Aorta (tissue), 5 donors: ENCODE measurements at places on chromosomes 7 and 10. TPM values are rescaled to one million over a fixed set of nuclear protein-coding genes. Genes with fewer than 3 reads are reported as not detected.

Gene C1QL3
- total RNA-seq = not detected

DNA sequence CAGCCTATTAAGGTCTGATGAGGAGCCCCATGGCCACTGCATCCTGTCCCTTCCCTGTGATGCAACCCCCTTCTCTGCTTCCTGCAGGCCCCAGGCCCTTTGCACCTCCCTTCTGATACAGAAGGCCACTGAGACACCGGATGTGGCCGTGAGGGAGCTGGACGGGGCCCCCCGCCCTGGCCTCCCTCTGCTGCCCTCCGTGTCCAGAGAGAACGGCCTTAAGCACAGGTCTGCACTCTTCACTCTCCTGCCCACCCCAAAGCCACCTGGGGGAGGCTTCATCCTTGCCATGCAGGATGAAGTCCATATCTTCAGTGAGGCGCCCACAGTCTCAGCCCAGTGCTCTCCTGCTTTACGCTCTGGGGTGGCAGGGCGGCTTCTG lies 86.9 kb upstream of the GNA12 start:
- peak; percentile 21 for DNase-seq

Gene WIPF3
- total RNA-seq = 2.1 TPM

Gene NANOS1
- 1.4 TPM for total RNA-seq

- DNase-seq = no peak
Measured at GRCh38 chr10:70926226-70927000, 38.0 kb upstream of the PCBD1 start.

- no peak for DNase-seq
Measured at GRCh38 chr7:91875851-91876250, 4.7 kb downstream of the MTERF1 start.

Gene C7orf57
- total RNA-seq = not detected

Gene PDLIM1
- total RNA-seq = 243 TPM

Gene OR2A42
- total RNA-seq = not detected

Gene EPHA1
- total RNA-seq = 0.21 TPM

GRCh38 chr7:128727239-128727638 lies 11.9 kb upstream of the CALU start:
- no peak for DNase-seq

- peak; percentile 87 for DNase-seq
Measured at GRCh38 chr7:29189743-29190201, 4.8 kb upstream of the CHN2 start.

Gene STEAP1B
- 5.1 TPM for total RNA-seq

Gene TMEM270
- not detected for total RNA-seq

DNA sequence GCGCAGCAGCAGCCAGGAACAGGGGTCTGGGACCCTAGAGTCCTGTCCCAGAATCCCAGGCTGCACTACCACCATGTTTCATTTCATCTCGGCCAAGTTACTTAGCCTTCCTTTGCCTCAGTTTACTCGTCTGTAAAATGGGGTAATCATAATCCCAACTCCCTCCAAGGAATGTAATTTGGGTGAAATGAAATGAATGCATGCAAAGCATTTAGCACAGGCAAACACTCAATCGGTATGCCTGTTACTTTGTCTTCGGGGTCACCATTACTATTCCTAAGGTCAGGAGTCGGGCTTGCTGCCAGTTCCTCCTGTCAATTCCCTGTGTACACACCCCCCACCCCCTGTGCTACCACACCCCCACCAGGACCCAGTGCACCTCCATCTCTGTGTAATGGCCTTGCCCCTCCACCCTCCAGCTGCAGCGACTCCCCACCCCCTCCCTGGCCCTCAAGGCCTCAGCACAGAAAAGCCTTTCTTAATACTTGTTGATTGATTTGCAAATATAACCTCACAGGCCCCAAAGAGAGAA lies 1.7 kb downstream of the TNS3 start:
- DNase-seq = no peak

DNA sequence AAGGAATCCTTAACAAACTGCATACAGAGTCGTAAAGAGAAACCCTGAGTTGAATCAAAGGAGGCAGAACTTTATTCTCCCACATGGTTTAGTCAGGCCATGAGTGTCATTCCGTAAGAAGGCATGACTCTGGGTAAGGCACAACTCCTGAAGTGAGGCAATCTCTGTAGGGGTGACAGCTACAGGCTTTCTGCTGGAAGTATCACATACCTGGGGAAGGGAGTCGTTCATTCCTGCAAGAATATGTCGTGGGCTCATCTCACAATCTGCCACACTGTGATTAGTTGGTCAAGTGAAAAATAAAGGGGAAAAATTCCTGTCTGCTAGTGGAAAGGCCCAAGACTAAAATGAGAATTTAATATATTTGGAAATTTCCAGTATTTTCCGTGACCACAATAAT lies 392.6 kb downstream of the POM121L12 start:
- no peak for DNase-seq

- DNase-seq = no peak
Measured at GRCh38 chr7:82685214-82685613, 241.6 kb upstream of the CACNA2D1 start.

Gene SPDYE3
- not detected for total RNA-seq

Gene COL26A1
- total RNA-seq = not detected

GRCh38 chr7:150685219-150686029 lies at the start of gene GIMAP2:
GIMAP2 (plus strand) TSS chr7:150685706; CDS start chr7:150687060, 1,354 bp downstream.
- DNase-seq = no peak

DNA sequence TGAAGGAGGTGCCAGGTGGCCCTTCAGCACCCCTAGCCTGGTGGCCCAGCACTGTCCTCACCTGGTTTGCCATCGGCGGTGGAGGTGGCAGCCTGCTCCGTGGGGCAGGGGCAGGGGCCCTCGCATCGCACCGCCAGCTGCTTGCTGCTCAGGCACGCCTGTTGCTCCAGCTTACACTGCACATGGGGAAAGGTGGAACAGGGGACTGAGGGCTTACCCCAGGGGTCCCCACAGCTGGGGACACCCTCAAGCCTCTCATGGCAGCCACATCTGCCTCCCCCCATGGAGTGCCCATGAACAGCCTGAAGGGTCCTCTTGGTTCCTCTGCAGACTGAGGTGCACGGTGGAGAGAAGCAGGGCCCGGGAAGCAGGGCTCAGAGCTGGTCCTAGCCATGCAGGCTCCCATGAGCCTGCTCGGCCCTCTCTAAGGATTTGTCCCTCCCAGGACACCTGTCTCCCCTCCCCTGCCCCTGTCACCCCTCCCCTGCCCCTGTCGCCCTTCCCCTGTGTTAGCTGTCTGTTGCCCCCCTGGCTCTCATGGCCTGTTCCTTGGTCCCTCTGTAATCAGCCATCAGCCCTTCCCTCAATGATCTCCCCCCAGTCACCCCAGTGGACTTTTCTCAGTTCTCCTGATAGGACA lies 20.1 kb downstream of the SPOCK2 start:
- no peak for DNase-seq

- no peak for DNase-seq
Measured at GRCh38 chr10:89351412-89351779, 23.6 kb downstream of the IFIT3 start.

DNA sequence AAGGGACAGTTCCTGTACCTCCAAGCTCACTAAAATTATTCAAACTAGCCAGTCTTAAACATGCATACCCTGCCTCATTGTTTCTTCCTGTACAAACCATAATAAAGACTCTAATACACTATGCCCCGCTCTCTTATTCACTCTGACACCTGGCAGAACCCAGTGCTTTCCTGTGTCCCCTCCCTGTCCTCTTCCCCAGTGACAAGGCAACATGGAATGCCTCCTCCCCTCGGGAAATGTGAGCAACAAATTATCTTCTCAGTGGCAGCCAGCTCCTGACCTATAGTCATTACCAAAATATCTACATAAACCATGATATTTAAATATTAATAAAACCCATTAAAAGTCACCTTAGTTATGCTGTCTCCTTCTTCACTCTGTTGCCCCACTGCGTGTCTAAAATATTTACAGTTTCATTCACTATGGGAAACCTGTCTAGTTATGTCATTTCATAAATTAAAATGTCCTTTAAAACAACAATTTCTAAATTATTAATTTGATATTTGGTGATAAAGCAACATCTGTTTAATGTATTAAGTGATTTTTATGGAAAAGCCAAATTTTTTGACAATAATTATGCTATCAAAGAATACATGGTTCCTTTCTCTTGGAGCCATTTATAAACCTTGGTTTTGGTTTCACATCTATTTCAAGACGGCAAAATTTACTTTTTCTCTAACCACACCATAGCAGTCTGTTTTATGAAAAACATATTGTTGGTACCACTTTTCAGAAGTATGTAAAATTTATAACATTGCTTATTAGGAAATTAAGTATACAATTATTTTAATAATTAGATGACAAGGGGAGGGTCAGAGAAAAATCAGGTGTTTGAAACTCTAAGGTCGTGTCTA lies 1355.2 kb downstream of the XPNPEP1 start:
- DNase-seq = no peak

Gene ASZ1
- total RNA-seq = not detected

Gene DOCK1
- total RNA-seq = 82.6 TPM

DNA sequence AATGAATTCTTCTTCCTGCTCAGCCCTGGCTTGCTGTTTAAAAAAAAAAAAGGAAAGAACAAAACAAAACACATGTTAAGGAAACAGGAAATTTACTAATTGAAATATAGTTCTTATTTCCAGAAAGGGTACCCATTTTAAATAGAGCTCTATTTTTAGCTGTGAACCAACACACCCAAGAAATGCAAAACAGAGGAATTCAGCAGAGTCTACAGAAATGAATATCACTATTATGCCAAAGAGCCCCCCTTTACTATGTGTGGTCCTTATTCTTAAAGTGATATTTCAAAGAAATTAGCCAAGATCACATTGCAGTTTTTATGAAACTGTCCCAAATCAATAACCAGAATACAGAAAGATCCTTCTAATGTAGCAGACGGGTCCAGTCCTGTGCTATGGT lies 53.7 kb downstream of the CCDC6 start:
- DNase-seq = no peak

Gene NCF1
- total RNA-seq = 7.0 TPM

GRCh38 chr7:12699299-12699698 lies 11.9 kb downstream of the ARL4A start:
- no peak for DNase-seq

Gene LRIT1
- not detected for total RNA-seq

GRCh38 chr7:158047391-158048059 lies 540.1 kb downstream of the PTPRN2 start:
- no peak for DNase-seq

Gene OR6V1
- total RNA-seq = not detected

Gene RBP4
- total RNA-seq = 9.4 TPM

Gene ZNF804B
- total RNA-seq = not detected
